LoVo (cell line): ENCODE measurements at places on chromosomes 1 and 21.

DNA sequence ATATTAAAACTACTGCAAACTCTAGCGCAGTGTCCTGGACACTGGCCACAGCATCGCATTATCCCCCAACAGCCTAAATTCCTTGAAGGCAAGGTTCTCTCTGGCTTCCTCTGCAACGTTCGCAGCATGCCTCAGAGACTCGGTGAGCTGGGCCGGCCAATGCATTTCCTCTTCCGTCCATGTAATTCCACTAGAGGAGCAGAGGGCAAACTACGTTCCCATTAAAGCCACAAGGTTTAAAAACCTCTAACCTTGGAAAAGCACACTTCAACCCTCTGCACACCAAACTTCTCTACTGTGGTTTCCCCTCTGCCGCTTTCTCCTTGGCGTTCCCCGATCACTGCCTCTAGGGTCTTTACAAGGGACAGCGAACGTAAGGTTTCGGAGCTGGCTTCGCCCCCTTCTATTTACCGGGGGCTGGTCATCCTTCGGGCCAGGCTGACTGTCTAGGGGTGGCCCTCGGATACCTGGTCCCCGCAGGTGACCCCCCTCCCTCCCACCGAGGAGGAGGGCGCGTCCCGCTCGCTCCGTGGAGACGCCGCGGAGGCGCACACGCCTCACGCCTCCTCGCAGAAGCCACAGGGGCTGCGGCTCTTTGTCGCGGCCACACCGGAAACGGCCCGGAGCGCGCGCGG, 456 bp upstream of the SMYD2 start:
- peak; percentile 24 for DNase-seq

DNA sequence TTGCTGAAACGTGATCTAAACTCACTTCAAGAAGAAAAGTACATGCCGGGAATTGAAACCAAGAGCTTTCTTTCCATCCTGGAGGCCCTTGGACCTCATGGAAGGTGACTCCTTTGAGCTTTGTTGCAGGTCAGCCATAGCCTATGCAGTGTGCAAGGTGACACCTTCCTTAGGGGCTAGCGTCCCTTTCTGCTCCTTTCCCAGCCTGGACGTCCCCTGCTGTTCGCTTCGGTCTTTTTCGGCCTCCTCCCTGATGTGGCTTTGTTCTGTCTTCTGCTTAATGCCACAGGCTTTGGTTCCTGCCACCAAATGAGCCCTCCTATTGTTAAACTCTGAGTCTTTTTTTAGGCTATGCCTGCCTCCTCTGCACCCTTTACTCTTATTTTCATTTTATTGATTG, 308.8 kb downstream of the BRINP2 start:
- no peak for DNase-seq

DNA sequence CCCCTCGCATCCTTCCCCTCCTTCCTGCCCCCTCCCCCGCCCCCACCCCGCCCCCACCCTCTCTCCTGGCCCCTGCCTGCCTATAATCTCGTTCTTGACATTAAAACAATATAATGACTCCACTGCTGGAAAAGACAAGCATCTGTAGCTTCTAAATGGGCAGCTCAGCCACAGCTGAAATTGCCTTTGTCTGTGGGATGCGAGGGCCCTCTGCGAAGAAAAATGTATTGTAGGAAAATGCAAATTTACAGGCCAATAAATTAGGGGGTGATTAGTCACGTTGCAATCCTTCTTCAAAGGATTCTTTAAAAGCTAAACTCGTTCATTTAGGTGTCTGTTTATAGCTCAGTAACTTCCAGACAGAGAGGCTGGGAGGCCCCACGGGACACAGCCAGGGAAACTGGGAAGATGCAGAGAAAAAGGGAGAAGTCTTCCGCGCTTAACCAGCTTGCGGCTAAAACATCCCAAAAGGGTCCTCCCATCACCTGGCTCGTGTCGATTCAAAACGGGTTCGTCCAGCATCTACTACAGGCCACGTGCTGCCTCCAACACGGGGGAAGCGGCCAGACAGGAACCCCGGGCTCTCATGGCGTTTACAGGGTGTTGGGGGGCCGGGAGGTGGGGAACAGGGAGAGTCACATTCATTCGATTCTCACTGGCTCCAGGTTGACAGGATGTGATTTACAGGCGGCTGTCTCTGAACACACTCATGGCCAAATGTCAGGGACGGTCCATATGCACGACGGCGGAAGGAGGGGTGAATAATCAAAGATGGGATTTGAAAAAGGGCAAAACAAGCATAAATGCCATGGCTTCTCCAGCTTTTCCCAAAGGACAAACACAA, 100.5 kb upstream of the ZBTB40 start:
- DNase-seq, result no peak

DNA sequence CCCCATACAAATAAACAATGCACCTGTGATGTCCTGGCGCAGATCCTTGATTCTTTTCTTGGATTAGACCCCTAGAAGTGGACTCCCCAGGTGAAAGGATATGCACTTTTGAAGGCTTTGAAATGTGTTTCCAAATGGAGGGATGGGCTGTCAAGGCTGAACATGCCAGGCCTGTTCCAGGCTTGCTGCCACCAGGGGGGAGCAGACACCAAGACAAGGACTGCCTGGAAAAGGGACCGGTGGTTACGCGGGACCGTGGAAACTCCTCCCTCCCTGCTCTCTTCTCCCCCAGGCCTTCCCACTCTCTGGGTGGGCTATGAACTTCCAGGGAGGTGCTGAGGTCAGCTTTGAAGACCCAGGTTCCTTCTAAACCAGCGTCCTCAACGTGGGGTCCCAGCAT, 12.7 kb downstream of the C1QB start:
- no peak for DNase-seq

- DNase-seq, result peak; percentile 59
Measured at GRCh38 chr1:167297222-167298214, 76.8 kb downstream of the POU2F1 start.
